Stimulated activated CD8-positive, alpha-beta memory T cell treated with anti-CD3 and anti-CD28 coated beads, Interleukin-7, amount 100 ng/mL, for 1 hour (primary cell): ENCODE measurements at places on chromosomes 2 and 18.

DNA sequence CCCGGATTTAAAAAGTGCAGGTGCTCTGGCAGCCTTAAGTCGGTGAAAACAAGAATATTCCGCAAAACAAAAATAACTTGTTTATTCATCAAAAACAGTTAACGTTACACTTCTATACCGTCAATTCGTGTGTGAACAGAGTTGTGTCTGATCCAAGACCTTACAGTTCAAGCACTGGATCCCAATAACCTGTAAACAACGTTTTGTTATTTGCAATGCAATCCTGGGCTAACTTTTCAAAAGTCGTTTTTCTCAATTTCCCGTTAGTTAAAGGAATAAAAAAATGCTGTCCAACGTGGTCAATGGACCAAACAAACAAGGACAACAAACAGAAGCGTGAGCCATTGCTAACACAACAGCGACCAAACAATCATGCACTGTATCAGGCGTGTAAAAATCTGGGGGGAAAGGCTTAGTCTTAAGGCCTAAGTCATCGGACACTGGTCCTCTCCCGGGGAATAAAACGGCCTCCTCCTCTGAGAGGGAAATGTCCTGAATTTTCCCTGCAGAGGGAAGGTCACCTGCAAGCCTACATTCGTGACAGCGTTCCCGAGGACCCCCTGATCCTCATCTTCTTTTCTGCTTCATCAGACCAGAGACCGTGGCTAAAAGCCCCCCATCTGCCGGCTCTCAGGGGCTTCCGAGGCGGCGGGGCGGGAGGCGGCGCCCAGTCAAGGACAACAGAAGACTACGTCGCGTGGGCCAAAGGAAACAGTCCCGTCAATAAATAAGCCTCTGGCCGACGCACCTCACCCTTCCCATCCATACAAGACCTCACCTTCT is 490 bp downstream of the NDUFS1 start:
- DNase-seq, result no peak

DNA sequence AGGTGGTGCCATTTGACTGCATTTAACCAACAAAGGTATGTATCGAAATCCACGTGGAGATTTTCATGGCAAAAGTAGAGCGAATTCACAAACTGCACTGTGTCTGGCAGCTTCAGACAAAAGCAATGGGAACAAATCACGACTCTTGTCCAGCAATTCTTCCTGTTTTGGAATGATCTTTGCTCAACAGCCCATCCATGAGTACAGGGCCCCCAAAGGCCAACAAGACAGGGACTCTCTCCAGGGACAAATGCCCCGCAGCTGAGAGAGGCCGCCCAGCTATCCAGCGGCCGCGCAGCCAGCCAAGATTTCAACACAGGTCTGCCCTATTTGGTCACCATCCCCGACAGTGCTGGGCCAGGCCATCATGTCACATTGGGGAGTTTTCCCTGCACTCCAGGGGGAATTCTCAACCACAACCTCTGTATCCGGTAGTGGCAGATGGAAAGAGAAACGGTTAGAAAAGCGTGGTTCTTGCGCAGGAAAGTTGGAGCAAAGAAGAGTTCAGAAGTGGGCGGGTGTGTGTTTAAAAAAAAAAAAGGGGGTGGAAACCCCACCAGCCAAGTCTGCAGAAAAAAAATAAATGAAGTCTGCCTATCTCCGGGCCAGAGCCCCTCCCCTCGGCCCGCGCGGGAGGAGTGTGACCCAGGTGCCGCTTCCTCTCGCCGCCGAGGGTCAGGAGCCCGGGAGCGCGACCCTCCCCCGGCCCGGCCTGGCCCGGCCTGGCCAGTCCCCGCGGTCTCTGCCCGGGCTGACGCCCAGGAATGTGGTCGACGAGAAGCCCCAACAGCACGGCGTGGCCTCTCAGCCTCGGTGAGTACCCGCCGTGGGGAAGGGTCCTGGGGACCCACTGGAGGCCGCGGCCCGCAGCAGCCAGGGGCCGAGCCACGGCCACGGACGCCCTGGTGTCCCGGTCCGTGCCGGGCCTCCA is at the start of gene GYPC:
TSS of gene GYPC (plus strand) at position 659 of the 931 bp plus-strand sequence. CDS start at position 765, 106 bp downstream.
- DNase-seq, result no peak

- DNase-seq, result no peak
These were observed 288.4 kb downstream of the LRRTM1 start for GRCh38 chr2:80016171-80016570.

DNA sequence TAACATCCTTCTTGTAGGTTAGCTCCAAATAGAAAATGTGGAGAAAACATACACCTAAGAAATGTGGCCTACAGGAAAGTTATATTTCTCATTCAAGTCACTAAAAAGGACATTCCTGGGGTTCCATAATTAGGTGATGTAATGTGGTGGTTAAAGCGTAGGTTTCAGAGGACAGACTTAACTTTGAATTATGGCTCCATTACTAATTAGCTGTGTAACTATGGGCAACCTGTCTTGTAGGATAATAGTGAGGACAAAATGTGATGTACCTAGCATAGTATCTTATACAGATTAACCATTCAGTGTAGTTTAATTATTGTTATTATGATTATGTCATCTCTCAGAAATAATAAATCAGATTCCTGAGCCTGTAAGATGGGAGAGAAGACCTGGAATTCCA is 602.5 kb downstream of the TSN start:
- DNase-seq, result no peak

- DNase-seq, result no peak
These were observed 289.3 kb downstream of the FSIP2 start for GRCh38 chr2:186027922-186028321.
